ENCODE measurements at places on chromosomes 11 and 22.
A peak's percentile ranks its signal among the peaks of the same experiment; 100 is the strongest.

GRCh38 chr22:18078329-18079041 lies 695 bp downstream of the PEX26 start:
- peak; percentile 53 for DNase-seq
- H3K27me3 ChIP-seq: no peaks in the 10 kb centered on the region
- peak overlapping the region; percentile 99 for H3K4me3 ChIP-seq

DNA sequence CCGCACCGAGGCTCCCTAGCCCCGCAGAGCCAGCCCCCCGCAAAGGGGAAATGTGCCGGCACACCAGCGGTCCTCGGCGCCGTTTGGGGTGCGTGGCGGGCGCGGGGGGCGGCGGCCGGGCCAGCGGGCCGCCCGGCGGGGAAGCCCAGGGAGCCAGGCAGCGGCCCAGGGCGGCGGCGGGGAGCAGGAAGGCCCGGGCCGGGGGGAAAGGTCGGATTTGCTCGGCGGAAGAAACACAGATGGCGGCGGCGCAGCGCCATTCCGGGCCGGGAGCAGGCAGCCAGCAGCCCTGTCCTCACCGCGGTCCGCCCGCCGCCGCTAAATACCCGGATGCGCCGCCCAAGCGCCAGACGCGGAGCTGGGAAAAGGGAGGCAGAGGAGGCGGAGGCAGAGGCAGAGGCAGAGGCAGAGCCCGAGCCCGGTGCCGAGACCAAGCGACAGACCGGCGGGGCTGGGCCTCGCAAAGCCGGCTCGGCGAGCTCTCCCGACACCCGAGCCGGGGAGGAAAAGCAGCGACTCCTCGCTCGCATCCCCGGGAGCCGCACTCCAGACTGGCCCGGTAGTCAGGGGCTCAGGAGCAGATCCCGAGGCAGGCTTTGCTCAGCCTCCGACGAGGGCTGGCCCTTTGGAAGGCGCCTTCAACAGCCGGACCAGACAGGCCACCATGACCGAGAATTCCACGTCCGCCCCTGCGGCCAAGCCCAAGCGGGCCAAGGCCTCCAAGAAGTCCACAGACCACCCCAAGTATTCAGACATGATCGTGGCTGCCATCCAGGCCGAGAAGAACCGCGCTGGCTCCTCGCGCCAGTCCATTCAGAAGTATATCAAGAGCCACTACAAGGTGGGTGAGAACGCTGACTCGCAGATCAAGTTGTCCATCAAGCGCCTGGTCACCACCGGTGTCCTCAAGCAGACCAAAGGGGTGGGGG lies 2.6 kb upstream of the GCAT start:
- H3K27ac ChIP-seq: peak overlapping the region; percentile 87
- DNase-seq: peak; percentile 90
- peaks cover 60% of the 10 kb centered on the region for H3K4me1 ChIP-seq
- no peaks in the 10 kb centered on the region for H3K27me3 ChIP-seq

- no peaks in the 10 kb centered on the region for H3K36me3 ChIP-seq
- no peak overlapping the region for H3K27ac ChIP-seq
- no peaks in the 10 kb centered on the region for H3K27me3 ChIP-seq
- no peak overlapping the region for H3K4me3 ChIP-seq
- H3K4me1 ChIP-seq: peaks cover 22% of the 10 kb centered on the region
These were observed 181.1 kb upstream of the NECTIN1 start for GRCh38 chr11:119910051-119910450.

DNA sequence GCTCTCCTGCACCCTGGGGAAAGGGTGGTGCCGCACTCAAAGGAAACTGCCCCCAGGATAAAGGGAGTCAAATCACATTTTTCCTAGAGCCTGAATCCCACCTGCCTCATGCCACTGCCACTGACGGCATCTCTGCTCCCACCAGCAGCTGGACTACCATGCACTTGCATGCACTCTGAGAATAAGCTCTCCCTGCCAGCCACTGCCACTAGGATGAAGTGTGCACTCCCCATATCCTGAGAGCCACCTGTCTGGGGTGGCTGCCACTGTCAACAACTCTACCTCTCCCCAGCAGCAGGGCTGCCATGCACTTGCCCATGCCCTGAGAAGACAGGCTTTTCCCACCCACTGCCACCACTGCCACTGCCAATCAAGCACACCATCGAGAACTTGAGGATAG lies 31.6 kb downstream of the MRGPRX4 start:
- no peak overlapping the region for H3K27ac ChIP-seq
- H3K4me1 ChIP-seq: no peaks in the 10 kb centered on the region
- H3K36me3 ChIP-seq: no peaks in the 10 kb centered on the region

GRCh38 chr11:46895821-46896220 lies 22.5 kb downstream of the LRP4 start:
- no peak overlapping the region for H3K27ac ChIP-seq
- peak; percentile 80 for DNase-seq
- no peak overlapping the region for H3K4me3 ChIP-seq

Data from body of pancreas (tissue), 4 donors.